ENCODE measurements at places on chromosomes 16 and 17.

GRCh38 chr17:77837917-77838316, 120.6 kb upstream of the TNRC6C start:
- no peak for DNase-seq

GRCh38 chr16:12573300-12573699, 230.4 kb downstream of the CPPED1 start:
- no peak for DNase-seq

- DNase-seq = no peak
These were observed 55.5 kb downstream of the SNX11 start for GRCh38 chr17:48162946-48163506.

DNA sequence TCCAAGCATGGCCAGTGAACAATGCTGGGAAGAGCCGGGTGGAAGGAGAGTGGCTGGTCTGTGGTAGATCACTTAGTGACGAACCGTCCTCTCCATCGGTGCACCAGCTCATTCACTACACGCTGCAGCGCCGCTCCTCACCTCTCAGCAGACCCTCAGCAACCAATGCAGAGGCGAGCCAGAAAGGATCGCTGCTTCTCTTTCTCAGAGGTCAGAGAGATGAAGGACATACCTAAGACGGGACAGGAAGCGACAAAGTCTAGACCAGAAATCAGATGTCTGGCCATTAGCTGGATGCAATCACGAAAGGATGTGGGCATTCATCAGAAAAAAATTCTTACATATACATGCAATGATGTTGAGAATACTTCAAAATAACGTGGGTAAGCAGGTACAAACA, 26.9 kb downstream of the NSMCE1 start:
- DNase-seq = no peak

- peak; percentile 46 for DNase-seq
These were observed 23.9 kb downstream of the ZNF213 start for GRCh38 chr16:3158510-3159314.

DNA sequence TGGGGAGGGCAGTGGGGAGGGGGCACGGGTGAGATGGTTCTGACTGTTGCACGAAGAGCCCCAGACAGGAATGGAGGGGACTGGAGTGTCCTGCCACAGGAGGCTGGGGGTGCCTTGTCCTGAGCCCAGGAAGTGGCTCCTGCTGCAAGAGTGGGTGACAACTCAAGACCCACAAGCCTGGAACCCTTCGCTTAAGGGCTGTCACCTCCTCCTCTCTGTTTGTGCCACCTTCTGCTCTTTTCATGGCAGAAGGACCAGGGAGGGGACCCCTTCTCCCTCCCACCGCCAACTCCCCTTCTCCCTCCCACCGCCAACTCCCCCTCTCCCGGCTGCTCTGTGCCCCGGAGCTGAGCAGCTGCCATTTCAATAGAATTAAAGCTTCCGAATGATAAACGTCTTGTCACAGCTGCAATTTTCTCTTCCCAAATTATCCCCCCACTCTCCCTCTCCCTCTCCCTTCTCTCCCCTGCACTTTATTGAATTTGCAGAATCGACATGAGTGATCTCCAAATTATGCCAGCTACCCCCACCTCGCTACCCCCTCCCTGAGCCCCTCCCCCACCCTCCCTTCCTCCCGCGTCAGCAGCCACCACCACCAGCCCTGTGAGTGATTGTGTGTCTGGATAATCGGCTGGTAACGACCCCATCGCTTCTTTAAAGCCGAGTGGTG, 13.7 kb downstream of the GJD3 start:
- DNase-seq = no peak
